Nephron progenitor cell (in vitro differentiated cells): ENCODE measurements at places on chromosomes 6 and 20.

DNA sequence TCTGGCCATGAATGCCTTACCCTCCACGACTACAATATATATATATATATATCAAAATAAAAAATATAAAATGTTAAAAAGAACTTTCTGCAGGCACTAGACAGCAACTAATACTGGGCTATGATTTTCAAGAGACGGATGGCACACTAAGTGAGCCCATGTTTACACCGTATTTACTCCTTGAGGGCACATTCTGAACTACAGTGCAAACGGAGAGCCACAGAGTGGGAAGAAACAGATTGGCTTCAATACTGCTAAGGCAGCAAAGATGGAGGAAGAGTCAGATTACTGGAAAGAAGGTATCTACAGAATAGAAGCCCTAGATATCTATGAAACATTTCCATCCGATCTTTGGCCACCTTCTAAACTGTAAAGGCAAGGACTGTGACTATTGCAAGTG, 330.3 kb downstream of the HTR1B start:
- no peak for DNase-seq
- no peaks in the 10 kb centered on the region for H3K27me3 ChIP-seq
- H3K36me3 ChIP-seq: peaks cover 5% of the 10 kb centered on the region
- peak overlapping the region; percentile 38 for H3K27ac ChIP-seq
- H3K4me1 ChIP-seq: no peaks in the 10 kb centered on the region

- no peaks in the 10 kb centered on the region for H3K36me3 ChIP-seq
- DNase-seq: no peak
- no peaks in the 10 kb centered on the region for H3K4me1 ChIP-seq
Measured at GRCh38 chr6:103983860-103984259, 875.9 kb downstream of the HACE1 start.

- no peaks in the 10 kb centered on the region for H3K36me3 ChIP-seq
- no peak for DNase-seq
- H3K4me3 ChIP-seq: no peak overlapping the region
- H3K4me1 ChIP-seq: peaks cover 15% of the 10 kb centered on the region
Measured at GRCh38 chr6:82872185-82872584, 193.5 kb downstream of the UBE3D start.

- DNase-seq: no peak
- no peaks in the 10 kb centered on the region for H3K4me1 ChIP-seq
- H3K27ac ChIP-seq: no peak overlapping the region
- peaks cover 3% of the 10 kb centered on the region for H3K27me3 ChIP-seq
Measured at GRCh38 chr20:40081653-40082052, 607.4 kb downstream of the MAFB start.

GRCh38 chr6:31058128-31058894, 48.0 kb downstream of the MUC22 start:
- no peak overlapping the region for H3K27ac ChIP-seq
- no peak overlapping the region for H3K4me3 ChIP-seq
- H3K36me3 ChIP-seq: no peaks in the 10 kb centered on the region
- H3K4me1 ChIP-seq: peaks cover 42% of the 10 kb centered on the region
- no peak for DNase-seq
